ENCODE measurements at places on chromosomes 7 and 10.
A peak's percentile ranks its signal among the peaks of the same experiment; 100 is the strongest.

DNA sequence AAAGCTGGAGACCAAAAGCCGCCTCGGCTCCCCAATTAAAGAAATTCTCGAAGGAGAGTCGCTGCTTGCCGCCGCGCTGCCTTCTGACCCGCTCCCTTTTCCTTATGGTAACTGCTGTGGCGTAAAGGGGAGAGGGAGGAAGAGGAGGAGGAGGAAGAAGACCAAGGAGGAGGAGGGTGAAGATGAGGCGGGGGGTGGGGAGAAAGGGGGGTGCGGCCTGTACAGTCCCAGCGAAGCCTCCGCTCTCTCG, 388 bp downstream of the CNOT4 start:
- no peak for DNase-seq

DNA sequence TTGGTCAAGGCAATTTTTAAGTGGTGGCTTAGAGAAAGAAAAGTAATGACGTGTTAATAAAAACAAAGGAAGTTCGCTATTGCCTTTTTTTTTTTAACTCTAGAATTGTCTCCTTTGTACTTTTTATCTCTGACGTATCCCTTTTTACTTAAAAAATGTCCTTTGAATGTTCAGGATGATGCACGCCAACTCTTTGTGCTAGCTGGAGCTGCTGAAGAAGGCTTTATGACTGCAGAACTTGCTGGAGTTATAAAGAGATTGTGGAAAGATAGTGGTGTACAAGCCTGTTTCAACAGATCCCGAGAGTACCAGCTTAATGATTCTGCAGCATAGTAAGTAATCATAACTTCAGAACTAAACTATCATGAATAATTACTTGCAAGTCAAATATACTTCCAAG, 64.4 kb downstream of the GNAI1 start:
- no peak for DNase-seq

- no peak for DNase-seq
These were observed 79.0 kb downstream of the GRB10 start for GRCh38 chr7:50703654-50704053.

GRCh38 chr7:55309040-55309991, 55.8 kb upstream of the LANCL2 start:
- DNase-seq = no peak

- DNase-seq = no peak
These were observed 2.3 kb downstream of the IGF2BP3 start for GRCh38 chr7:23467806-23468525.

GRCh38 chr7:2687881-2688318, at the start of gene AMZ1:
Gene AMZ1 (plus strand): TSS chr7:2688202. CDS start chr7:2700452, 12,250 bp downstream.
- no peak for DNase-seq

DNA sequence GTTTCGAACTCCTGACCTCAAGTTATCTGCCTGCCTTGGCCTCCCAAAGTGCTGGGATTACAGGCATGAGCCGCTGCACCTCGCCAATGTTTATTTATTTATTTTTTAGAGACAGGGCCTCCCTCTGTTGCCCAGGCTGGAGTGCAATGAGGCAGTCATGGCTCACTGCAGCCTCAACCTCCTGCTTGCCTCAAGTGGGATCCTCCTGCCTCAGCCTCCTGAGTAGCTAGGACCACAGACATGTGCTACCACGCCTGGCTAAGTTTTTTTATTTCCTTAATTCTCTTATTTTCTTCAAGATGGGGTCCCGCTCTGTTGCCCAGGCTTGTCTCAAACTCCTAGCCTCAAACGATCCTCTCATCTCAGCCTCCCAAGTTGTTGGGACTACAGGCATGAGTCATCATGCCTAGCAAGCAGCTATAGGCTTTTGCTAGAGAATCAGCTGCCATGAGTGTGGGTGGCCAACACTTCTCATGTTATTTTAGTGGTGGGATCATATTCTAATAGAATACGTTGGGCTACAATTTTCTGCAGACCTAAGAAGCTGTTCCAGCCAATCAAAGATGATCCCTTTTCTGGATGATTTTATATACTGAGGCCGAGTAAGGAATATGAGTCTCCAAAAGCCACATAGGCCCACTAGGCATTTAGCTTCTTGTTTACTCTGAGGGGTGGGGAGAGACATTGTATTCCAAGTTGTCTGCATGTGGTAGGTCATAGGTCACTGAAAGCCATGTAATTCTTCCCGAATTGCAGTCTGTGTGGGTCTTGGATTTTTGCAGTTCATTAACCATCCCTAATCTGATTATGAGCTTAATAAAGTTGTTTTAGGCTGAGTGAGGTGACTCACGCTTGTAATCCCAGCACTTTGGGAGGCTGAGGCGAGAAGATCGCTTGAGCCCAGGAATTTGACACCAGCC, 7.6 kb upstream of the TMEM248 start:
- DNase-seq = no peak

DNA sequence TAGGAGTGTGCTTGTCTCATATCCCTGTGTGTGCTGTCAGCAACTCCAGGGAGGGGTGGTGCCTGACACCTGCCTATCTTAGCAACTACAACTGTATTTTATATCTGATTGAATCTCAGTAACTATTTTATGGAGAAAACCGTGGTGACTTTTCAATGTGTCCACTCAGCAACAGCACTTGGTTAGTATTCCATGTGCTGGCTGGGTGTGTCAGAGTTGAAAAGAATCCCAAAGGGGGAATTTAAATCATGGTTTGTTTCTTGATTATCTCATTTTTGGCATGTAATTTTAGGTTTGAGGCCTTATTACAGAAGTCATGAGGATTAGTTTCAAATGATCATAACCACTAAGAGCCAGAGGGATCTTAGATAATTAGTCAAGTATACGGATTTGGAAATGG, 425.7 kb upstream of the FZD8 start:
- no peak for DNase-seq

DNA sequence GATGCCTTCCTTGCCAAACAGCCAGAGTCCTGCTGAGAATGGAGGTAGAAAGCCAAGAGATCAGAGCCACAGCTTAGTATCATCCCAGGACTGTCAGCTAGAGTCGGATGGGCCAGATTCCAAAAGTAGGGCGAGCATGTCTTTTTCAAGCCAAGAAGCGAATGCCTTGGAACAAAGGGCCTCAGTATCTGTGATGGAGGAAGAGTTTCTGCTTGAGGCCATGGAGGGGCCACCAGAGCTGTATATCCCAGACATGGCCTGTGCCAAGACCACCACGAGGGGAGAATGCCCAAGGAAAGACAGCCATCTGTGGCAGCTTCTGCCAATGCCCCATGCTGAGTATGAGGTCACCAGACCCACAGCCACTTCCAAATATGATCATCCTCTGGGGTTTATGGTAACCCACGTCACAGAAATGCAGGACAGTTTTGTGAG, 44.3 kb upstream of the PPP1R17 start:
- DNase-seq = peak; percentile 8

GRCh38 chr10:10942441-10942840, 75.2 kb upstream of the CELF2 start:
- no peak for DNase-seq

- DNase-seq = no peak
These were observed 146.9 kb upstream of the ZMIZ1 start for GRCh38 chr10:78921895-78922294.

DNA sequence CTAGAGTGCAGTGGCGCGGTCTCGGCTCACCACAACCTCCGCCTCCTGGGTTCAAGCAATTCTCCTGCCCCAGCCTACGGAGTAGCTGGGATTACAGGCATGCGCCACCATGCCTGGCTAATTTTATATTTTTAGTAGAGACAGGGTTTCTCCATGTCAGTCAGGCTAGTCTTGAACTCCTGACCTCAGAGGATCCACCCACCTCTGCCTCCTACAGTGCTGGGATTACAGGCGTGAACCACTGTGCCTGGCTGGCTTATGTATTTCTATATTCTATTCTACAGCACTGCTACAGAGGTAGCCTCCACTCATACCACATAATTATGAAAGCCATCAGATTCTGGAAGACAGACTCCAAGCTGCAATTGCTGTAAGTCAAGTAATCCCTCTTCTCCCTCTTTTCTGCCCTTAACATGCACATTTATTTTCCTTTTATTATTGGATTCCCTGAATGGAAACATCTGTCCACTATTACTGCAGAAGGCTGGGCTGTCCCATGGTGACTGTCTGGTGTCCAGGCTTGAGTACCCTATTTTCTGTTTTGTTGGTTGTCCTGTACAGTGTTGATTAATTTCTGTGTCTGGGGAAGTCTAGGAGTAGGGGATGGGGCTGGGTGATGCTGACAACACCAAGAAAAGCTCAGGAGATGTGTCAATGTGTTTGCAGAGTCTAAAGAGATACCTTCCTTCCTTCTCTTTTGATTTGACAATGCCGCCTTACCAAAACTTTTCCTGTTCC, 5.8 kb upstream of the ZNF487 start:
- no peak for DNase-seq

GRCh38 chr10:112369495-112370423, 4.2 kb upstream of the ACSL5 start:
- DNase-seq = no peak

DNA sequence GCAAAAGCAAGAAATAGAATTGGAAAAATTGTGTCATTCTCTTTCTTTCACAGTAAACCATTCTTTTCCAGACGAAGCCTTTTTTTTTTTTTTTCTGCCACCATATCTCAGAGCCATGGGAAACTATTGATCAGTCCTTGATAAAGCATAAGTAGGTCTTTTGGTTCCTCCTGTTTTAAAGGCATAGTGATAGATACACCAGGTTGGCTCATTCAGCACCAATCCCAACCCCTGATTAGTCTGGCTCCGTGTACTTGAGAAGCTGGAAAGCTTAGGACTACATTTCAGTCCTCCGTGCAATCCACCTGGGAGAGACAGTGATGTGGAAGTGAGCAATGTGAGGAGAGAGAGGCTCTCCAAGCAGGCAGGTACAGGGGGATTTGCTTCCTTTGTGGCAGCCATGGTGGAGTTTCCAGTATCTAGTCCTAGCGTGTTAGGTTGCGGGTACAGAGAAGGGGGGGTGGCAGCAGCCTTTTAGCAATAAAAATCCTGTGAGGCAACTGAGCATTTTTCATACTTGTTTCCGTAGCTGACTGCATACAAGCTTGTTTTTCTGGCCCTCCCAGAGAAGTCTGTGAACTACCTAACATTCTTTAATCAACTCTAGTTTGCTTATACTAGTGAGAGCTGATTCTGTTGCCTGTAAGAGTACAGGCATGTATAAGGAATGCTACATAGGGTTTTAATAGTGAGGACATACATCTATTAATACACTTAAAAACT, 127.4 kb upstream of the CTTNBP2 start:
- no peak for DNase-seq
